ENCODE measurements at places on chromosomes 11 and 22.

DNA sequence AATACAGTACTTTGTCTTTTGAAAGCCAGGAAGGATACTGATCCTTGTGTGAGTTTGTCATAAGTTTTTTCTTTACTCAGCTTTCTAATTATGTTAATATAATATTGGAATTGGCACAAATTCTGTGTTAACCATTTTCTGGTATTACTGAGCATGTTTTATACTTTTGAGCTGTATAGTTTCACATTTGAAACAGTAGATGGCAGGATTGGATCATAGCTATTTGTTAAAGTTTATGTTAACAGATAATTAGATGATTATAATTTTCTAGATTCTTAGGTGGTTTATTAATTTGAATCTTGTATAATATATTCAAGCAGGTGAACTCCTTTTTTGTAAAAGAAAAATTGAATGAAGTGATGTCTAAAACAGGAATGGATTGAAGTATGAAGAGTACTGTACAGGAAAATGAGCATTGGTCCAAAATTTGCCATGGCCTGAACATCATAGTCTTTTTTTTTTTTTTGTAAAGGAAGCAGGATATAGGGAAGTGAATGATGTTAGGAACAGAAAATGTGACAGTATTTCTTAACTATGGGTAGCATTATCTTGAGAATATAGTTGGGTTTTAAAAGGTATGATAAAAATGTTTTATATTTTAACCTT, 102.0 kb downstream of the CYP2R1 start:
- DNase-seq = no peak

GRCh38 chr22:20139391-20140106, 7.9 kb downstream of the ZDHHC8 start:
- DNase-seq = no peak

- DNase-seq = no peak
Measured at GRCh38 chr11:207863-208180, 314 bp downstream of the RIC8A start.

DNA sequence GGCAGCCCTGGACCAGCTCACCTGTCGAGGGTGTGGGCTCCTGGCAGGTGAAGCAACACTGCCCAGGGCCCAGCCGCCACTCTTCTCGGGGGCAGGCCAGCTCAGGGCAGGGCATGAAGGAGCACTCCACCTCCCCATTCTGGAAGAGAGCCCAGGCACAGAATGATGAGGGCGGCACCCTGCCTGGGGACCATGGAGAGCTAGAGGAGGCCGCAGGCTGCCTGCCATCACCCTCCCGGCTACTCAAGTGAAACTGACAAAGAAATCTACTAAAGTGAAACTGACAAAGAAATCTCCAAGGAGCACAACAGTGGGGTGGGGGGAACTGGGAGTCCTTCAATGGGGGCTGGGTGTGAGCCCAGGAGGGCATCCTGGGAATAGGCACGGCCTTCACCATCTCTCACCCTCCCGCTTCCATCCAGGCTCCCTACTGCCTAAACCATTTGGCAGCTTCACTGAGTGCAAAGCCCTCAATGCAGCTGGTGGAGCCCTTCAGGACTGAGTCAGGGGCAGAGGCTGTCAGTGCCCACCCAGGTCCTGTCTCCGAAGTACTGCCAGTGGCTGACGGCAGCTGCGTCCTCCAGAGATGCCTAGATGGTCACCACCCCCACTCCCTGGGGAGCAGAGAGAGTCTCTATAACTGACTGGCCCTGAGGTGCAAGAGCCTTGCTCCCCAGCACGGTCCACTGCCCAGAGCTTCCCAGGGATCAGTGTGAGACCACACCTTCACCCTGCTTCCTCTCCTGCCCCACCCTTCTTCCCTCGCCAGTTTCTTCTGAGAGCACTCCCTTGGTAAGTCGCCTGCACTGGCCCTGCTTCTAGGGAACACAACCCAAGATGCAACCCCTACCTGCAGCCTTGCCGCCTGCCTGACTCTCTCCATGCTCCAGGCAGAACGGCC, 21.7 kb downstream of the VWCE start:
- no peak for DNase-seq

- no peak for DNase-seq
Measured at GRCh38 chr11:57596266-57596885, 1.1 kb upstream of the SERPING1 start.

DNA sequence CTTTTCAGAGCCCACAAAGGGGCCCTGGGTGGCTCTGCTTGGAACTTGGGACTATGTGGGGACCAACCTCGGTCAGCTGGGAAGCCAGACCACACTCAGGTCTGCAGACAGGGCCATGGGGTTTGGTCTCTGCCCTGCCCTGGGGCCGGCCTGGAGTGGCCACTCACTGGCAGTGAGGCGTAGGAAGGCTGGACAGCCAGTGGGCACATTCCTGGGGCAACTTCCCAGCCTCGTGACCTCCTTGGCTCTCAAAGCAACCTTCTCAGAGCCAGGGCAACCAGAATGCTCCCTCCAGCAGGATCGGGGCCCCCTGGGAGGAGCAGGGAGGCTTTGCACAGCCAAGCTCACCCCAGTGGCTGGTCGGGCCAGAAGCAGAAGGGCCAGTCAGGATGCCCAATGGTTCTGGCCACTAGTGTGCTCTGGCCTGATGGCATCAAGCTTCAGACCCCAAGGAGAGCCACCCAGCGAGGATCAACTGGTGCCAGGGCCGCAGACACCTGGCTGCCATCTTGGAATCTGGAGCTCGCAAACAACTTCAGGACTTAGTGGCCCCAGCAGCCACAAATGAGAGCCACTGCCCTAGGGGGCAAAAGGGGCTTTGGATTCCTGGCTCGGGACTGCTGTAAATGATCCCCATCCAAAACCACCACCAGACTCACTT, 87.1 kb downstream of the MYEOV start:
- no peak for DNase-seq

GRCh38 chr22:50035131-50035881, 22.7 kb upstream of the IL17REL start:
- DNase-seq = no peak

DNA sequence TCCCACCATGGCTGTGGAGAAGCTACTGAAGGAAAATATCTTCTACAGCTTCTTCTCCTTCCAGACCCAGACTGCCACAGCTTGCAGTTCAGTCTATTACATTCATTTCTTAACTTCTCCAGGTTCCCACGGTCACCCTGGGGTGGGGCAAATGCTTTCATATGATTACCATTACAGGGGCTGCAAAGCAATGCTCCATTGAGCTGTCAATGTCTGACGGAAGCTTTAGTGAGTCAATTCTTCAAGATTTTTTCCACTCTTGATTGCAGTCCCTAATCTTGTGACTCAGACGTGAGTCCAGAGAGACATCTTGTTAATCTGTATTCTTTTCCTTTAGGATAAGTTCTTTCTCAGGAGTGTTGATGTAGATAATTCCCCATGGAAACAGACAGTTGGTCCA, 233.4 kb upstream of the DDI1 start:
- DNase-seq = no peak

DNA sequence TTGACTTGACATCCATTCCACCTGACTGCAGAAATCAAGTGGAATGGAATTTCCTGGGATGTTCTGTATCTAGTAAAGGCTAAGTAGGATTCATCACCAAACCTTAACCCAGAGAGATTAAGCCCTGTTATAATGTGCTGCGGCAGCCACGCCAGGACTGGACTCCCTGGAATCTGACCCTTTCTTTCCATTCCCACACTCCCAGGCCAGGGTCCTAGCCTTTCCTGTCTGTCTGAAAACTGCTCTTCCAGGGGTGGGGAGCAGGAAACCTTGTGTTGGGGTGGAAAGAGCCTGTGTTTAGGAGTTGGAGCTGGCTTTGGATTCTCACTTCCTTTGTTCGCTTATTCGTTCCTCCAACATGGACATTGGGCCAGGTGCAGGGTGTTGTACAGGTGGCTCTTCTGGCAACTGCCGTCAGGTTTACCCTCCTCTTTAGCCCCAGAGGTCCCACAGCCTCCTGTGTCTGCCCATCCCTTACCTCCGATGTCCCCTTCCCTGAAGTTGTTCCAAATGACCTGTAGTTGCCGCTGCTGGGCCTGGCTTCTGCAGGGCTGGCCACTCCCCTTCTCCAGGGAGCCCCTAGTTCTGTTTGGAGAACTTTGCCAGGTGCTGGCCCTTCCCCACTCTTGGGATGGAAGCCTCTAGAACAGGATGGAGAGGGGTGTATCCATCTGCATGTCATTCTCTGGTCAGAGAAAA, 20.5 kb upstream of the PARVB start:
- DNase-seq = no peak

DNA sequence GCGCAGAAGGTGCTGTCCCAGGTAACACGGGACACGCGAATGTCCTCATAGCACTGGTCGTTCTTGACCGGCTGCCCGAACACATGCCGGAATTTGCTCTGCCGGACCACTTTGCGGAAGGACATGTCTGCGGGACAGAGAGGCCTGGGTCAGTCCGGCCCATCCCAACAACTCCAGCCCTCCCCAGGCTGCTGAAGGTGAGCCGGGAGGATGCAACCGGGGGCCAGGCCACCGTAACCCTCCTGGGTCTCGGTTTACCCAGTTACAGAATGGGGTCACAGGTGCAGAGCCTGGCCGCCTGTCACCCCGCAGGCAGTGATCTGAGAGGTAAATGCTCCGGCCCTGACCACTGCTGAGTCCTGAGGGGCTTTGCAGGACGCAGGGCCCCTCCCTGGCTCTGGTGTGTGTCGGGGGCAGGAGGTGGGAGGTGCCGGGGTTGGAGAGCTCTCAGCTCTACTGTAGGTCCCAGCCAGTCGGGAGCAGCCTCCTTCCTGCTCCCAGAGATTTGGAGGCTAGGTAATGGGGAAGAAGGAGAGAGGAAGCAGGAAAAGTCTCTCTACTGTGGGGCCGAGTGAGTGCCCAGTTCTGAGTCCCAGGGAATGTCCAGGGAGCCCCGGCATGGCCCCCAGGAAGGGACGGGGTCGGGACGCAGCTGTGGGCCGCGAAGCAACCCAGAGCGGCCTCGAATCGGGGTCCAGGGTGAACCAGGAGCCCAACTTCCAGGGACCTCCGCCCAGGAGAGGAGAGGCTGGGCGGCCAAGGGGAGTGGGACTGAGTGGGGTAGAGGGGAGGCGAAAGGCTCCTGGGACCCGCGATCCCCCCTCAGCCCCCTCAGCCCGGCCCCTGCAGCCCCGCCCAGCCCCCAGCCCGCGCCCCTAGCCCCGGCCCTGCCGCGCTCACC, 522 bp downstream of the CORO1B start:
- no peak for DNase-seq

GRCh38 chr11:64338716-64339115, 1.3 kb upstream of the CCDC88B start:
- DNase-seq = no peak

DNA sequence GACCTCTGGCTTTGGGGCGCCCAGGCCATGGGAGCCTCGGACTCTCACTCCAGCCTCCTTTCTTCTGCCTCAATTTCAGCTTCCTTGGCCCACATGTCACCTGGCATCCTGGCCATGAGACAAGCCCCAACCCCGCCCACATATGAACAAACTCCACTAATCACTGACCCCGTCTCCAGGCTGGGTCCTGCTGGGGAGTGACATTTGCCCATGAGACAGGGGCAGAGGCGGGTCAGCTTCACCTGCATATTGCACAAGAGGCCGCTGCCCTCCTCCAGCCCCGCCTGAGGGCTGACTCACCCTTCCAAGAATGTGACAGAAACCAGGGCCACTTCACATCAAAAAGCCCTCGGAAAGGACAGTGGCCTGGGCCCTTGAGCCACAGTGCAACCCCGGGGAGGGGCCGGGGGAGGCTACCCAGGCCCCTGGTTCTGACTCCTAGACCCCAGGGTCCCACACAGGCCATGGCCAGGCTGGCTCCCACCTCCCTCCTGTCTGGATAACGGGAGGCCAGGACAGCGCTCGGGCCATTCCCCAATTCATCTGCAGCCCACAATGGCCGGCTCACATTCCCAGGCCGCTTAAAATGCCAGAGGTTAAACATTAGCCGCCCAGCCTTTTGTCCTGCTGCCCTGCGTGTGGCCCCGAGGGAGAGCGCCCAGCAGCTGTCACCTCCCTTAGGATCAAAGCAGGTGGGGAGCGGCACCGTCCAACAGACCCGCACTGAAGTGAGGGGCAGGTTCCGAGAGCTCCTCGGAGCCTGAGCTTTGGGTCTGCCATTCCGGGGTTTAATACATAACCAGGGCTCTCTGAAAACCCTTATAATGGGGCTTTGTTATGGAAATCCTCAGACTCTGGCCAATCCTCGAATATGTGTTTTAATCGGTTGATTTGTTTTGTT, 42.3 kb downstream of the TRMU start:
- DNase-seq = no peak

DNA sequence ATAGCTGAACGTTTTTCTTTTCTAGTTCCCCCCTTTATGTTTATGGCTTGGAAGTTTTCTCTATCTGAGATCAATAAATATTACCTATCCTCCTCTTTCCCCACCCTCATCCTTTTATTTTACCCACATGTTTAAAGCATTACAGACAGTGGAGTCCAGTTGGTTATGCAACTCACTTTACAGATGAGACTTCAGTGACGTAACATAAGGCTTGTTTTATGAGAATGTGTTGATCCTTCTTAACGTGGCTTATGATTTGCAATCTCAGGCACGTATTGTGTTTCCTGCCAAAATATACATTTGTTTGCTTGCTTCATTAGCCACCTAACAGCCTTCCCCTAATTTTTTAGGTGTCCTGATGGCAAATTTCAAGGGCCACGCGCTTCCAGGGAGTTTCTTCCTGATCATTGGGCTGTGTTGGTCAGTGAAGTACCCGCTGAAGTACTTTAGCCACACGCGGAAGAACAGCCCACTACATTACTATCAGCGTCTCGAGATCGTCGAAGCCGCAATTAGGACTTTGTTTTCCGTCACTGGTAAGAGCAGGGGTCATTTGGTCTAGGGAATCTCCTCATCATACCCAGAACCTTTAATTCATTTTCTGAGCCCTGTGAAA, 36.6 kb downstream of the TMEM45B start:
- DNase-seq = no peak

DNA sequence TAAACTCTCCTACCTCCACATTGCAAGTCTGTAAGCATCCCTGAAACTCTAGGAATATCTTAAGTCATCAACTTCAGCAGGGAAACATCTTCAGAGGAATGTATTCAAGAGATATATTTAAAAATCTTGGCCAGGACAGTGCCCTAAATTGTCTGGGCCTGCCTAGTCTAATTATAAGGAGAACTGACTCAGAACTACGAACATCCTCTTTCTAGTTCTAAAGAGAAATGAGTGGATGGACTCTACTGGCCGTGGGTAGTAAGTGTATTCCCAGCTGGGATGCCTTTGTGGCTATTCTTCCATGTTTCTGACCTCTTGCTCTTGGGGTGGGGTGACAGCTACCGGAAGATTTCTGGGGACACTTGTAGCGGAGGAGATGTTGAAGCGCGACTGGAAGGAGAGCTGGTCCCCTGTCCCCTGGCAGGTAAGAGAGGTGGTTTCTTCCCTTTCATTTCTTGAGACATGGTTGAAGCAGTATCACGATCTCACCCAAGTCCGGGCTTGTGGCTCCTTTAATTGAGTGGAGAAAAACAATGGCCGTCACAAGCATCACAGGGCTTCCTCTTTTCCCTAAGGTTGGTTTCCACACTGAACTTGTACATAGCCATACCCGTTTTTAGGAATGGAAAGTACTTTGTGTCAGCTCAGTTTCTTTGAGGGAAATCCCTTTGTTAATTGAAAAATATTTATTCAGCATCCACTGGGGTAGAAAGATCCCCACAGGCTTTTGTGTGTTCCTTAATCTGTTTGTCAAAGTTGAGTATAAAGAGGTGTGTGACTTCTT, 97.7 kb upstream of the SORL1-AS1 start:
- DNase-seq = no peak

GRCh38 chr11:114215428-114215827, 80.8 kb upstream of the NNMT start:
- DNase-seq = no peak

- DNase-seq = no peak
Measured at GRCh38 chr22:36700711-36701670, 2.6 kb downstream of the CACNG2 start.

- no peak for DNase-seq
Measured at GRCh38 chr11:82995754-82996398, 75.8 kb downstream of the RAB30 start.

GRCh38 chr22:42865536-42865935, 8.5 kb upstream of the ARFGAP3 start:
- no peak for DNase-seq
